ENCODE measurements at places on chromosomes 1 and 21.
A peak's percentile ranks its signal among the peaks of the same experiment; 100 is the strongest.

DNA sequence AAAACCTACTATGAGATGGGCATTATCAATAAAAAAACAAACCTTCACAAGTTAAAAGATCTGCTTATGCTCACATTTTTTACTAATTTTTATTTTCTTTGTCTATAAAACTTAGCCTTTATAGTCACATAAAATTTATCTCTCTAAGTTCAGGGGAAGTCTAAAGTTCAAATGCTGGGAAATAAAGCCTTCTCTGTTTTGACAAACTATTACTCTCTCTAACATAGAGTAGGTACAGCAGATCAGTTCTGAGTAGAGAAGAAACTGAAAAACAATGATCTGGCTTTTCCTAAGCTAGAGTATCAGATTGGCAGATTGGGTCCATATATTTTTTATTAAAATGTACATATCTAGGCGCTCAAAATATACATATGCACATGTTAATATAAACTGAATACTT is 31.2 kb downstream of the C1orf141 start:
- DNase-seq = no peak

- no peak for DNase-seq
Measured at GRCh38 chr1:45356186-45356585, 15.9 kb upstream of the MUTYH start.

DNA sequence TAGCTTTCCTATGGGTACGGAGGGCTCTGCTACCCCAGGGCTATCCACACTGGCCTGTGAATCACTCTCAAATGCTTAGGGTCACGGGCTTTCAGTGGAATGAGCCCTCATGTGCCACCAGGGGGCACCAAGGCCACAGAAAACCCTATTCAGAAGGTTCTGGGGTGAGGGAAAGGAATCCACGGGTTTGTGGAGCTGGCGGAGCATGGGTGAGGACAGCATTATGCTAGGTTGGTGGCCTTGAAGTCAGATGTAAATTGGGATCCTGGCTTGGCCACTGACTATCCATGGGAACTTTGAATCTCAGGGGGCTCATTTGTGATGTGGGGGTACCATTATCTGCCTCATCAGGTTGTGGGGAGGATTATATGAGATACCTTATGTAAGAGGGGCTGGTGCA is 5.1 kb upstream of the LAMTOR5 start:
- peak; percentile 32 for DNase-seq

- no peak for DNase-seq
Measured at GRCh38 chr1:204562075-204562990, 46.1 kb downstream of the MDM4 start.

GRCh38 chr1:32754317-32755097 is 51.9 kb upstream of the SYNC start:
- no peak for DNase-seq

DNA sequence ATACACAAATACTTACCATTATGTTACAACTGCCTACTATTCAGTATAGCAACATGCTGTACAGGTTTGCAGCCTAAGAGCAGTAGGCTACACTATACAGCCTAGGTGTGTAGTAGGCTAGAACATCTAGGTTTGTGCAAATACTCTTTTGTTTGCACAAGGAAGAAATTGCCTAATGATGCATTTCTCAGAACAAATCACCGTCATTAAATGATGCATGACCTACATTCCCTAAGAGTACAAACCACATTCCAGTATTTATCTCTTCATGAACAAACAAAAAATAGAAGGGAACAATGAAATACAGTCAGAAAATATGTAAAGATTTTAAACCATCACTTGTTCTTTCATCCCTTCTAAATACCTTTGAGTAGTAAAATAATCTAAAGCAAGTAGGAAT is 109.7 kb upstream of the HP1BP3 start:
- peak; percentile 25 for DNase-seq

GRCh38 chr1:97996880-97997279 is 76.0 kb upstream of the DPYD start:
- DNase-seq = no peak

Data from RCC 7860 (cell line).